ENCODE measurements at places on chromosomes 13 and 19.

GRCh38 chr19:49113762-49114629 lies at the start of gene LIN7B:
Gene LIN7B, plus strand, starts transcription at chr19:49114370. Its CDS starts 35 bp downstream, at chr19:49114405.
- DNase-seq, result peak; percentile 89

DNA sequence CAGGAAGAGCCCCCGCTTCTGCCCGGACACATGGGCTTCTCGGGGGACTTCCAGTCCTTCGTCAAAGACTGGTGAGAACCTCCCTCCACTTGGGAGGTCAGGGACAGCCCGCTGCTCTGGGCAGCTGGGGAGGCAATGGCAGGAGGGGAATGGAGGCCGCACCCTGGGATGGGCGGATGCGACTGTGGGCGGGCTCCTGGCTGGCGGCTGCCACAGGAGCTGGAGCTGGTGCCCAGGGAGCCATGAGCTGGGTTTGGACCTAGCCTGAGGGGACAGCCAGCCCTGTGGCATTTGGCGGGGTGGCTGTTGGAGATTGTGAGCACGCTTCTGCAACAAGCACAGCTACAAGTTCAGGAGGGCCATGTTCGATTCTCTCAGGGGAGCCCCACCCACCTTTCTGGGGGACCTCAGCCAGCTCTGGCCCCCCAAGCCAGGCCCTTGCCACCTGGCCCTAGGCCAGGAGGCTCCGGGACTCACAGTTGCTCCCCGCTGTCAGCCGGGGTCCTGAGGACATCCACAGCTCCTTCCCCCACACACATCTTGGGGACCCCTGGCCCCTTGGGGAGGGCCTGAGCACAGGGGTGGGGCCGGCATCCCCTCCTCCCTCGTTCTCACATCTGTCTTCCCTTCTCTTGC lies 3.0 kb upstream of the TGFBR3L start:
- no peak for DNase-seq

DNA sequence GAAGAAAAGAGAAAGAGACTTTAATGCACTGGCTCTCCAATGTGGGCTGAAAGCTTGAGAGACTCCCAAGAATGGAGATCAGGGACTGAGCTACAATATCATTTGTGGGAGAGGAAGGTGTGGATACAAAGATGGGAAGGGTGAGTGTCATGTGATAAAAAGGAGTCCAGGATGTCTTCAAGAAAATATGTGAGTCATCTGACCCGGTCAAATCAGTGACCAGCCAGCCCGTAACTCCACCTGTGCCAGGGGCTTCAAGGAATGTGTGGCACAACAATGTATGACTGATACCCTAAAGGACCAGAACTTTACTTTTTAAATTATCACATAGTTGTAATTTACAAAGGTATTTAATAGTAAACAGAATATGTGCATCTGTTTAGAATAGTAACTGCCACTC lies 97.2 kb downstream of the DOCK9 start:
- no peak for DNase-seq

GRCh38 chr13:24104723-24105122 lies 55.8 kb upstream of the SPATA13 start:
- DNase-seq, result no peak

GRCh38 chr19:40143612-40144011 lies 47.6 kb upstream of the MAP3K10 start:
- DNase-seq, result no peak

DNA sequence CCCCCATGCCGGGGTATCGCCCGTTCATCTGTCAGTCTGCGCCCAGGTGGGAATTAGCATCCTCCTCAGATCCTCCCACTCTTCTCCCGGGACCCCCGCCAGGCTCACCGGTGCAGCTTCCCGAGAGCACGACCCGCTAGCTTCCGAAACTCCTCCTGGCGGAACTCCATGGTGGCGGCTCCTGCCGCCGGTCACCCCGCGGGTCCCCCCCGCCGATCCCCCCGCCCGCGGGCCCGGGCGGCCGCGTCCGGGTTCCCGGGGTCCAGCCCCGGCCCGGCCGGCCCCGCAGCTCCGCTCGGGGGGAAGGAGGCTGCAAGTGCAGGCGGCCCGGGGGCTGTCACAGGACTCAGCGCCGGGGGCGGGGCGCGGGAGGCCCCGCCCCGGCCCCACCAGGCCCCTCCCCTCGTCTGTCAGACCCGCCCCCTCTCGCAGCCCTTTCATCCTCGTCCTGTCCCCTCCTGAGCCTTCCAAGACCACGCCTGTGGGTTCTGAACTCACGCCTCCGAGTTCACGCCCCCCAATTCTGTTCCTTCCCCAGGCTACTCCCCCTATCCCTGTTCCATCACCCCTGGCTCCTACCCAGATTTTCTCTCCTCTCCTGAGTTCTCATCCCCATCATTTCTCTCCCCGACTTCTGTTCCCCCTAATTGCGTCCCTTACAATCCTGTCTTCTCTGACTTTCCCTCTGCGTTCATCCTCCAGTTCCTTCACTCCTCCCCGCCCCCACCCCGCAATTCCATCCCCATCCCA lies at the start of gene SLC17A7:
TSS of gene SLC17A7 (minus strand) at position 318 of the 750 bp plus-strand sequence. CDS start at position 170, 148 bp downstream.
- DNase-seq, result peak; percentile 45

GRCh38 chr19:1161716-1162115 lies 12.4 kb downstream of the SBNO2 start:
- peak; percentile 45 for DNase-seq

- peak; percentile 26 for DNase-seq
Measured at GRCh38 chr19:58372311-58373133, 8.3 kb downstream of the ZNF837 start.

DNA sequence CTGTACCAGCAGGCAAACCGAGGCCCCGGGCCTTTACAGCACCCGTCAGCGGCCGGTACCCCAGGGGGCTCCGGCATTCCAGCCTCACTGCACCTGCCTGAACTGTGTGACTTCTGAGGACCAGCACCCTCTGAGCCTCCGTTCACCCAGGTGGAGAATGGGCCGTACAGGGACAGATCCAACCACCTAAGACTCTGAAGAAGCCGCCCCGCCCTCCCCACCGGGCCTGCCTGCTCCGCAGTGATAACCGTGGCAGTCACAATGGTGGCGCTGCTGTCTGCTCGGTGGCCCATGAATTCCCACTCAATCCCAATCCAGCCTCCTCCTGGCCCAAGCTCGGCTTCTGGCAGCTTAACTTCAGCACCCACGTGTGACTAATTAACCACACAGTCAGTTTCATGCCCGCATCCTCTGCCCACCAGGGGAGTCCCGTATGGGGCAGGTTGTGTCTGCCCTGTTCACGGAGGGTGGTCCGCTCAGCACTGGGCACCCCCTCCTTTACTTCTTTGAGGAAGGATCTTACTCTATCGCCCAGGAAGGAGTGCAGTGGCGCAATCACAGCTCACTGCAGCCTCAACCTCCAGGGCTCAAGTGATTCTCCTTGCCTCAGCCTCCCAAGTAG lies 3.4 kb downstream of the TCF3 start:
- DNase-seq, result peak; percentile 24

DNA sequence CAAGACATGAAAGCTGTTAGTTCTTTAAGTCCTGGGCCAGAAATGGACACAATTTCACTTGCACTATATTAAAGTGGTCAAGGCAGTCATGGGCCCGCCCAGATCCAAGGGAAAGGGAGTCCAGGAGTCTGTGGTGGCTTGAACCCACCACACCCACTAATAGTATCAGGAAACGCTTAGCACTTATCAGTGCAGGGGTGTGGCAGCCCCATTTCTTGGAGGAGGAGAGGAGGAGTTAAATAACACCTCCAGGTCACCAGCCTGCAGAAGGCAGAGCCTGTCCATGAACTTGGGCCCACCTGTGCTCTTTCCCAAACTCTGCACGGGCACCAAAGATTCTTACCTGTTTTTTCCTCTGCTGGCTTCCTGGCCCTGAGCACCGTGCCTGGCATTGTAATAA lies 5.4 kb upstream of the NTN5 start:
- no peak for DNase-seq

DNA sequence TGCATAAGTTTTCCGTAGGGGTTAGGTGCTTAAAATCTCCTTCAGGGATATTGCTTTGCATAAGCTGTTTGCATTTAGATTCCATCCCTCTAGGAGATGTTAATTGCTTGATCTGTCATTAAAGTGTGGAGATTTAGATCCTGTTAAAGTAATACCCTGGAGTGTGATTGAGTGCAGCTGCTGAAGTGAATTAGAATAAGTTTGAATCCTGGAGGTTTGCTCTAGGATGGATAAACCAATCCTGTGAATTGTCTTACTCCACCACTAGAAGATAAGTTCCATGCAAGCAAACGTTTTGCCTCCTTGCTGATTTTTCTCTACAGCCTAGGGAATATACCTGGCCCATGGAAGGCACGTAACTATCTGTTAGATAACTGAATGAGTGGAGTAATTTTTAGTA lies 1487.2 kb upstream of the PRR20A start:
- DNase-seq, result no peak

All from GM23248 (cell line).